ENCODE measurements at places on chromosomes 2 and 18. TPM values are rescaled to one million over a fixed set of nuclear protein-coding genes. Genes with fewer than 3 reads are reported as not detected.
A peak's percentile ranks its signal among the peaks of the same experiment; 100 is the strongest.

TUBA3E gene
- polyA plus RNA-seq: not detected

C2orf49 gene
- polyA plus RNA-seq: 12.2 TPM

SMAD7 gene
- 10.1 TPM for polyA plus RNA-seq

EPB41L3 gene
- polyA plus RNA-seq: not detected

ITGB6 gene
- polyA plus RNA-seq: not detected

UGT1A7 gene
- not detected for polyA plus RNA-seq

TXNDC9 gene
- polyA plus RNA-seq: 61.4 TPM

GRCh38 chr2:8520791-8521344 lies 161.0 kb upstream of the ID2 start:
- peaks cover 12% of the 10 kb centered on the region for H3K27me3 ChIP-seq
- DNase-seq: no peak
- H3K4me1 ChIP-seq: peaks cover 96% of the 10 kb centered on the region
- H3K4me3 ChIP-seq: peak overlapping the region; percentile 78

- no peak overlapping the region for H3K27ac ChIP-seq
- no peaks in the 10 kb centered on the region for H3K36me3 ChIP-seq
Measured at GRCh38 chr2:20590704-20591515, 60.0 kb downstream of the HS1BP3 start.

- no peaks in the 10 kb centered on the region for H3K27me3 ChIP-seq
- no peak for DNase-seq
- no peaks in the 10 kb centered on the region for H3K4me1 ChIP-seq
- no peak overlapping the region for H3K27ac ChIP-seq
- no peak overlapping the region for H3K4me3 ChIP-seq
- peaks cover 4% of the 10 kb centered on the region for H3K36me3 ChIP-seq
Measured at GRCh38 chr2:125901278-125901677, 754.7 kb upstream of the GYPC start.

GRCh38 chr2:6994536-6995128 lies 77.4 kb downstream of the RNF144A start:
- DNase-seq: no peak
- peaks cover 2% of the 10 kb centered on the region for H3K27me3 ChIP-seq
- peaks cover 30% of the 10 kb centered on the region for H3K4me1 ChIP-seq

DNA sequence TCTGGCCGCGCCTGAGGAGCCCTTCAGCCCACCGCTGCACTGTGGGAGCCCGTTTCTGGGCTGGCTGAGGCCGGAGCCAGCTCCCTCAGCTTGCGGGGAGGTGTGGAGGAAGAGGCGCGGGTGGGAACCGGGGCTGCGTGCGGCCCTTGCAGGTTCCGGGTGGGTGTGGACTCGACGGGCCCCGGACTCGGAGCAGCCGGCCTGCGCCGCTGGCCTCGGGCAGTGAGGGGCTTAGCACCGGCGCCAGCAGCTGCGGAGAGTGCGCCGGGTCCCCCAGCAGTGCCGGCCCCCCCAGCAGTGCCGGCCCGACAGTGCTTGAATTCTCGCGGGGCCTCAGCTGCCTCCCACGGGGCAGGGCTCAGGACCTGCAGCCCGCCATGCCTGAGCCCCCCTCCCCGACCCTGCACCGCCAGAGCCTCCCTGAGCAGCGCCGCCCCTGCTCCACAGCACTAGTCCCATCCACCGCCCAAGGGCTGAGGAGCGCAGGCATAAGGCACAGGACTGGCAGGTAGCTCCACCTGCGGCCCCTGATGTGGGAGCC lies 534.2 kb downstream of the ZNF804A start:
- H3K27ac ChIP-seq: no peak overlapping the region
- H3K36me3 ChIP-seq: no peaks in the 10 kb centered on the region
- no peaks in the 10 kb centered on the region for H3K4me1 ChIP-seq
- no peak for DNase-seq
- no peak overlapping the region for H3K4me3 ChIP-seq

- no peaks in the 10 kb centered on the region for H3K36me3 ChIP-seq
- no peak overlapping the region for H3K4me3 ChIP-seq
- no peak overlapping the region for H3K27ac ChIP-seq
- H3K4me1 ChIP-seq: no peaks in the 10 kb centered on the region
Measured at GRCh38 chr2:60565472-60565871, 12.0 kb upstream of the BCL11A start.

DNA sequence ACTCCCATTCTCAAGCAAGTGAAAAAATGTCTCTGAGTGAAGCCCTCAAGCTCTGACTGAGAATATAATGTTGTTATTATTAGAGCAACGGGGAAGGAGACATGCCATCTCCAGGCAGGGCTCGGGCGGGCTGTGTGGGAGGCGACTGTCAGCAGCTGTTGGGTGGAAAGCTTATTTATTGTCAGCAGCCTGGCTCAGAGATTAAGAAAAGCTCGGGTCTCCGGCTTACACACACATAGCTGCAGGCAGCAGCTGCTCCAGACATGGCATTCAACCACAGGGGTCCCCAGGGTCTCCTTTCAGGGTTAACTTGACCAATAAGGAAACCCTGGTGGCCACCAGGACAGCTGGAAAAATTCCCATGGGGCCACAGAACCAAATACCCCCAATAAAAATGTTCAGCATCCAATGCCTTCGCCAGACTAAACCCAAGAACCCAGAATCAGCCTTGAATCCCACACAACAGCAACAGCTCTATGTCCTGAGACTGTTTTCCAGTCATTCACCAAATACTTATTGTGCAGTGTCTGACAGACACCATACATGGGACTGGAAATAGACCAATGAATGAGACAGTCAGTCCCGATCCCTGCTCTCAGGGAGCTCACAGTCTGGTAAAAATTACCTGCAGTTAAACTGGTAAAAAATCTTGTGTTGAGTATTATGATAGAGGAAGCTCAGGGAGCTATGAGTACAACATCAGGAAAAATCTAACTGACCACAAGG lies 70.5 kb upstream of the RTN4 start:
- no peaks in the 10 kb centered on the region for H3K36me3 ChIP-seq
- DNase-seq: no peak
- peaks cover 4% of the 10 kb centered on the region for H3K27me3 ChIP-seq
- H3K27ac ChIP-seq: no peak overlapping the region
- H3K4me3 ChIP-seq: no peak overlapping the region

- no peaks in the 10 kb centered on the region for H3K4me1 ChIP-seq
- no peak overlapping the region for H3K4me3 ChIP-seq
- DNase-seq: no peak
- no peaks in the 10 kb centered on the region for H3K36me3 ChIP-seq
- no peak overlapping the region for H3K27ac ChIP-seq
Measured at GRCh38 chr18:11719621-11720020, 30.6 kb downstream of the GNAL start.

DNA sequence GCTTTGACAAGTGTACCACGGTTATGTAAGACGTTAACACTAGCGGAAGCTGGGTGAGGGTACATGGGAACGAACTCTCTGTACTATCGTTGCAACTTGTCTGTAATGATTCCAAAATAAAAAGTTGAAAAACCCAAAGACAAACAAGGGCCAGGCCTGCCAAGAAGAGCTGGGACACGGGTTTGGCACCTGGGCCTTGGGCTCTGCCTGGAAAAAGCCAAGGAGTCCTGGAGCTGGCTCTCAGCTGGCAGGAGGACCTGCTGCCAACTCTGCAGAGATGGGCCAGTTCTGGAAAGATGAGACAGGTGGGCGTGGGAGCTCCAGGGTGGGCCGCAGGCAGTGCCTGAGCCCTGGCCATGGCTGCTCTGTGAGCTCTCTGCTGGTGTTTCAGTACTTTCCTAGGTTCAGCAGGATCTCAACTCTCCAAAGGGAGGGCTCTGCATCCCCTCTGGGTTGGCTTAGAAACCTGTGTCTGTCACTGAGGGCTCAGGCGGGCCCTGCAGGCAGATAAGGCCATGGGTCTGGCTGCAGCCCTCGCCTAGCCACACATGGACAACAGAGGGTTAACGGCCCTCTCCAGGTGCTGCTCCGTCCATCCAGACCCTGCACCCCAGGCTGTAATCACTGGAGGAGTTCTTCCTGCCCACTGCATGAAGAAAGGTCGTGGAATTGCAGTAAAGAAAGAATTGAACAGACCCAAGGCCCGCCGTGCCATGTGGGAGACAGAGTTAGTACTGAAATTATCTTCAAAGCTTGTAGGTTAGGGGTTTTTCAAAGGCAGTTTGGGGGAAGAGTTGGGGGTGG lies 89.9 kb downstream of the RHOB start:
- no peak overlapping the region for H3K4me3 ChIP-seq
- peaks cover 9% of the 10 kb centered on the region for H3K4me1 ChIP-seq
- peaks cover 10% of the 10 kb centered on the region for H3K27me3 ChIP-seq
- H3K36me3 ChIP-seq: no peaks in the 10 kb centered on the region

- H3K4me3 ChIP-seq: no peak overlapping the region
- no peaks in the 10 kb centered on the region for H3K36me3 ChIP-seq
Measured at GRCh38 chr2:69225933-69226332, 161.1 kb downstream of the GFPT1 start.
